ENCODE measurements at places on chromosomes 2 and 18.

- no peak for DNase-seq
Measured at GRCh38 chr2:169713331-169713730, 19.1 kb downstream of the PHOSPHO2 start.

GRCh38 chr2:70984576-70985282 lies 6.3 kb downstream of the ANKRD53 start:
- no peak for DNase-seq

DNA sequence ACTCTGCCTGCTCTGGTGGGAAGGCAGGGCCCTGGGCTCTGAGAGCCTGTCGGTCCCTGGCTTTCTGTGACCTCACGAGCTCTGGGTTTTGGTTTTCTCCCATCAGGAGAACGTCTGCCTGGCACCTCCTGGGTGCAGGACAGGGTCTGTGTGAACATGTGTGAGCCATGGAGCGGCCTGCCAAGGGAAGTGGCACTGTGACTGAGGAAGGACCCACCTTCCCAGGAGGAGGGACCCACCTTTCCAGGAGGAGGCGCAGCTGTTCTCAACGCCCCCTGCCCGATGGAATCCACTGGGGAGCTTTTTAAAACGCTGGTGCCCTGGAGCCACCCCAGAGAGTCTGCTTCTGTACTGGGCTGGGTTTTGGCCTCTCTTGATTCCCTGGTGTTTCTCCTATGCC lies 168.7 kb downstream of the GLI2 start:
- DNase-seq: no peak

DNA sequence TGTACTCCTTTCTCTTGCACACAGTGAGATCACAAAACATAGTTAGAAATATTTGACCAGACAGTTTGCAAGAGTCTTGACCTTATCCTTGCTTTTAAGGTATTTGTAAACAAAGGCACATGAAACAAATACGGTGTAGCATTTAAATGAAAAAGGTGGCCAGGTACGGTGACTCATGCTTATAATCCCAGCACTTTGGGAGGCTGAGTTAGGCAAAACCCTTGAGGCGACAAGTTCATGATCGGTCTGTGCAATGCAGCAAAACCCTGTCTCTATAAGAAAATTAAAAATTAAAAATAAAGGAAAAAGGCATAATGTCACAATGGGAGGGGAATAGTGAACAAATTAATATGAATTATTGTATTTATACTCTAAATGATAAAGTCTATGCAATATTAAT lies 109.5 kb upstream of the PIK3C3 start:
- no peak for DNase-seq
